Cardiac muscle cell (in vitro differentiated cells and primary cell): ENCODE measurements at places on chromosomes 4 and X. TPM values are rescaled to one million over a fixed set of nuclear protein-coding genes. Genes with fewer than 3 reads are reported as not detected.

Gene WDR45
- polyA plus RNA-seq, result 58.6 and 62.3 TPM in 2 replicates

Gene STBD1
- polyA plus RNA-seq, result 22.6 and 30.5 TPM in 2 replicates

Gene NOX1
- 6.4 and 6.7 TPM in 2 replicates for polyA plus RNA-seq

Gene PPEF2
- not detected in 2 replicates for polyA plus RNA-seq

Gene MED12
- 17.9 and 25.4 TPM in 2 replicates for polyA plus RNA-seq

Gene LIMCH1
- 1.7 and 4.5 TPM in 2 replicates for polyA plus RNA-seq

Gene AKAP4
- not detected in 2 replicates for polyA plus RNA-seq

Gene TIGD4
- polyA plus RNA-seq, result 0.55 and 0.82 TPM in 2 replicates

Gene GPR50
- 0.24 TPM in 1 of 2 replicates, not detected in the other for polyA plus RNA-seq

Gene CENPI
- polyA plus RNA-seq, result 1.1 and 2.4 TPM in 2 replicates

Gene NAP1L2
- 2.7 and 3.6 TPM in 2 replicates for polyA plus RNA-seq

Gene PABPC1L2A
- not detected in 2 replicates for polyA plus RNA-seq
